ENCODE measurements at places on chromosomes 2 and 18. TPM values are rescaled to one million over a fixed set of nuclear protein-coding genes. Genes with fewer than 3 reads are reported as not detected.

The SLC23A3 gene
- total RNA-seq: 2.4 TPM

The BCL2 gene
- total RNA-seq: 2.2 TPM

The SPR gene
- total RNA-seq: 23.5 TPM

The PLEK gene
- total RNA-seq: 1.1 TPM

The KYNU gene
- 9.5 TPM for total RNA-seq

The TGFA gene
- total RNA-seq: 0.28 TPM

The IL1A gene
- 2.3 TPM for total RNA-seq

The ALPI gene
- total RNA-seq: not detected

The PSD4 gene
- total RNA-seq: 3.4 TPM

The NGEF gene
- 0.74 TPM for total RNA-seq

The ESPNL gene
- total RNA-seq: 2.4 TPM

The NCKAP5 gene
- total RNA-seq: 4.3 TPM

The ASAP2 gene
- total RNA-seq: 15.1 TPM

The FIGN gene
- total RNA-seq: 0.65 TPM

The CD28 gene
- total RNA-seq: under 0.01 TPM

The CNDP1 gene
- not detected for total RNA-seq

The MBP gene
- 43.8 TPM for total RNA-seq

The GREB1 gene
- total RNA-seq: 1.3 TPM

The IL1F10 gene
- not detected for total RNA-seq

The DNAJC5G gene
- not detected for total RNA-seq

The UGT1A10 gene
- total RNA-seq: 0.83 TPM

The HAAO gene
- total RNA-seq: 0.46 TPM

The SLC25A52 gene
- total RNA-seq: not detected

The IL1R2 gene
- 1.7 TPM for total RNA-seq

The SP140 gene
- total RNA-seq: under 0.01 TPM

The AMER3 gene
- not detected for total RNA-seq

The TRIB2 gene
- total RNA-seq: 13.2 TPM

The PROKR1 gene
- not detected for total RNA-seq

The IL18R1 gene
- 1.5 TPM for total RNA-seq

The GYPC gene
- total RNA-seq: 125 TPM

The C2orf80 gene
- total RNA-seq: not detected

The KLHL41 gene
- 0.85 TPM for total RNA-seq

The GALNT14 gene
- total RNA-seq: not detected

The GMPPA gene
- total RNA-seq: 63.9 TPM

The NCOA1 gene
- 11.9 TPM for total RNA-seq

The GKN1 gene
- total RNA-seq: not detected

The KCNIP3 gene
- 0.57 TPM for total RNA-seq
